ENCODE measurements at places on chromosomes 4 and X.

DNA sequence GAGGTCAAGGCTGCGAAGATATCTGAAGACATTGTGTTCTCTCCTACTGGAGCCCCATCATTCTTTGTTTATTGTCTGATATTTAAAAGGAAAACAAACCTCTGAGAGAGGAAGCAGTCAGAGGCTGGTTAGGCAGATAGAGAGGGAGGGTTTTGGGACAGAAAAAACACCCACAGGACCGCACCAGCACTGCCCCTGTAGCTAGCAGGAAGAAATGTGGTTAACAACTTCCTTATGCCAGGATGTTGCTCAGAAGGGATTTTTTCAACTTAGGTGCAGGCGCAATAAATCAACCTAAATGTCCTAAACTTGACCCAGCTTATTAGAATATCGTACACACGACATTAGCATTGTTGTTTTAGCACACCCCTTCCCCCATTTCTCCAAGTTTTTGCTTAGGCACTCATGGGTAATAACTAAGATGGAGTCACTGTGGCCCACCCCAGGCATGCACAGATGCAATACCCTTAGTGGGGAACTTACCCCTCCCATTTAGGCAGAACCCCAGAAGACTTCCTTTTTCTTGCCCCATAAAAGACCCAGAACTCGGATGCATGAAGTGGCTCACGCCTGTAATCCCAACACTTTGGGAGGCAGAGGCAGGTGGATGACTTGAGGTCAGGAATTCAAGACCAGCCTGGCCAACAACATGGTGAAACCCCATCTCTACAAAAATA lies 2.8 kb upstream of the ZNF718 start:
- H3K4me3 ChIP-seq = no peak overlapping the region
- DNase-seq = no peak
- H3K27ac ChIP-seq = peak overlapping the region; percentile 36
- peaks cover 9% of the 10 kb centered on the region for H3K4me1 ChIP-seq

- no peaks in the 10 kb centered on the region for H3K4me1 ChIP-seq
- H3K27me3 ChIP-seq = no peaks in the 10 kb centered on the region
- no peak overlapping the region for H3K4me3 ChIP-seq
- DNase-seq = peak; percentile 41
Measured at GRCh38 chrX:20527558-20528011, 260.9 kb upstream of the RPS6KA3 start.

- no peaks in the 10 kb centered on the region for H3K36me3 ChIP-seq
- no peak for DNase-seq
- H3K4me3 ChIP-seq = no peak overlapping the region
- H3K27me3 ChIP-seq = no peaks in the 10 kb centered on the region
Measured at GRCh38 chrX:37378404-37378803, 29.2 kb downstream of the PRRG1 start.

- peak; percentile 47 for DNase-seq
- H3K4me3 ChIP-seq = peak overlapping the region; percentile 57
- peak overlapping the region; percentile 83 for H3K27ac ChIP-seq
- peaks cover 4% of the 10 kb centered on the region for H3K4me1 ChIP-seq
Measured at GRCh38 chr4:150079081-150079581, 886 bp downstream of the DCLK2 start.

DNA sequence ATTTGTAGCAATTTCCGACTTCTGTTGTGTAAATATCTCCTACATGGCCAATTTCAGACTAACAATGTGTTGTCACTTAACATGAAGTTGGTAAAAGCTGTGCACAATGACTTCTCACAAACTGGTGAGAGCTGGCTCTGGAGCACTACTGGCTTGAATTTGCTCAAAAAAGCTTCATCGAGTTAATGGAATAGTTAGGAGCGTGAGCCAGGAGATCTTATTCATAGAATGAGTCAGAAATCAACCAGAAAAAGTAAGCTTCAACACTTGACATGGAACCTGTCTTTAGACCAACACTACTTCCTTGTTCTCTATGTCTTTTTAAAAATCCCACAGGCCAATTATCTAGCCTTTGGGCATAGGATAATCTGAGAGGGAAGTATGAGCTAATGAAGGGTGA lies 7.9 kb upstream of the CHRDL1 start:
- no peaks in the 10 kb centered on the region for H3K36me3 ChIP-seq
- H3K4me3 ChIP-seq = no peak overlapping the region
- H3K4me1 ChIP-seq = no peaks in the 10 kb centered on the region
- H3K27ac ChIP-seq = no peak overlapping the region
- H3K27me3 ChIP-seq = no peaks in the 10 kb centered on the region
- DNase-seq = no peak

All from ovary (tissue), 10 donors.